ENCODE measurements at places on chromosomes 7 and 10.

GRCh38 chr7:22176791-22177412, 180.1 kb downstream of the RAPGEF5 start:
- no peak for DNase-seq

DNA sequence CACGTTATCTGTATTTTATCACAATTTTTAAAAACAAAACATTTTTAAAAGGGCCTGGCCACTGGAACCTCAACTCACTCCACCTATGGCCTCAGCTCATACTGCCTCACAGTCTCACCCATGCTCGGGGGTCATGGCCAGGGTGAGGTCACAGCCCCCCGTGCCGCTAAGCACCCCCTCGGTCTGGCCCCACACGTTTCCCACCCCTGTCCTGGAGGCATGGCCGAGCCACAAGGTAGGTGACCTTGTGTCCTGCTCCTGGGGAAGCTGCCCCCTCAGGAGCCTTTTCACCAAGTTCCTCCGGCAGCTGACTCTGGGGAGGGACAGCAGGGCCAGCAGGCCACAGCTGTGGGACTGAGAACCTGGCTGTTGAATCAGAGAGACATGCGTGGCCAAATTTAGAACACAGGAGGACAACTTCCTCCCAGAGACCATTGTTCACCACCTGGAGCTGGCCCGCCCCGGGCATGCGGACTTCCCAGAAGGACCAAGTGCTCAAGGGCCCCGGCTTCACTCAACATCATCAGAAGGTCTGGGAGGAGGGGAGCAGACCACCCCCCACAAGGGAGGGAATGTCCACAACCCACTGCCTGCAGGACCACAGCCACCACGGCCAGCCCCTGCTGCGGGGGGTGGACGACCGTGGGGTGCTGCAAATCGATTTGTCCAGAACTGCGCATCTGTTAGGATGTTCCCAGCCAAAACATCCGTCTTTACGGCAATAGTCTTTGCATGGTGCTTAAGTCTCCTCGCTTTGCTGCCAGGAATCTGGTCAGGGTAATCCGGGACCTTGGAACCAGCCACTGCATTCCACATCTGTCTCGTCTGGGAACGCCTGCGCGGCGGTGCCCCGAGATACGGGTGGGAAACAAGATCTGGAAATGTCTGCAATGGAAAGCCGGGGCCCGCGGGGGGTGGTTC, 48.6 kb upstream of the PDGFA start:
- no peak for DNase-seq

GRCh38 chr10:125407000-125407502, 246.7 kb upstream of the CTBP2 start:
- DNase-seq = no peak

DNA sequence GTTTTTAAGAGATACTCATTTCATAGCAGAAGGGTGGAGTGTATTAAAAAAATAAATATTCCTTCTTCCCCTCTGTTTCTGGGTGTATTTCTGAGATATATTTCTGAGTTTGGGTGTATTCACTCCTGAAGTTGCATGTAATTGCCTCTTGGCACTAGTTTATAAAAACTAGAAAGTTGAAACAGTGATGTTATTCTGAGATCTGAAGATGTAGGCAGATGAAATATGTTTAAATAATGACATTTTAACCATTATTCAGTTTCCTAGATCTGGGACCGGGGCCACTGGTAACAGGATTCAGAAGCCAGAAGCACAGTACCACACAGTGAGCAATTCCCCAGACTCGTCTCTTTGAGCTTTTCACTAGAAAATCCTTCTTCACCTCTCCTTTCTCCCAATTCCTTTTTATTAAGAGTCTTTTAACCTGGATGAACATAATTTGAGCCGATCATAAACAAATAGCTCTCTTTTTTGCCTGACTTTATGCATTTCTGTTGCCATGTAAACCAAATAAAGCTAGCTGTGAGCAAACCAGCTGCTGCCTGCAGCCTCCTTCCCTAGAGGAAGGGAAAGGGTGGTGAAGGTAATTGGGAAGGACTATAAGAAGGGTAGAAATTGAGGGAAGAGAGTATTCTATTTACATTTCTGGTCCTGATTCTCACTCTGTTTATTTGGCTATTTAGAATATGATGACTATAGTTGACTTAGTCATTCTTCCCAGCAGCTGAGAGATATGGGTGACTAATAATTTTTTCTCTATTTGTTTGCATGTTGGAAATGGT, 101.8 kb upstream of the STRIP2 start:
- DNase-seq = peak; percentile 15

DNA sequence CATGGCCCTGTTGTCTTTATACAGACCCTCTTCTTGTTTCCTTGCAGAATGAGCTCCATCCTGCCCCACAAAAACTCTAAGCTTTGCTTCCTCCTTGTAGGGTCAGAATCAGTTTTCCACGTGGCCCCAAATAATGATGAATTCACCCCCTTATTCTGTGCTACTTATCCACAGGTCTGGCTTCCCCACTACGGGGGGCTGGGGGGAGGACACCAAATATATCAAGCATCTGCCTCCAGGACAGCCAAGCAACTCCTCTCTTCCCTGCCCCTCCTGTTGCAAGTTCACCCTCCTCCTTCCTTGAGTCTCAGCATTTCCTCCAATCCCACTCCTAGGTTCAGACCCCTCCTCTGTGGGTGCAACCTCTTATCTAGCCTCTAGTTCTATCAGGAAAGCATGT, 743.3 kb downstream of the GRID1 start:
- no peak for DNase-seq

GRCh38 chr10:43340619-43341018, 30.8 kb upstream of the FXYD4 start:
- no peak for DNase-seq

- peak; percentile 74 for DNase-seq
Observed at GRCh38 chr10:114856544-114857287, 35.1 kb downstream of the FHIP2A start.

GRCh38 chr7:32298408-32299132, 191.6 kb downstream of the LSM5 start:
- no peak for DNase-seq

GRCh38 chr10:126650161-126650560, 20.3 kb downstream of the C10orf90 start:
- no peak for DNase-seq
